Substantia nigra (tissue), 51 donors: ENCODE measurements at places on chromosomes 6 and 20.

DNA sequence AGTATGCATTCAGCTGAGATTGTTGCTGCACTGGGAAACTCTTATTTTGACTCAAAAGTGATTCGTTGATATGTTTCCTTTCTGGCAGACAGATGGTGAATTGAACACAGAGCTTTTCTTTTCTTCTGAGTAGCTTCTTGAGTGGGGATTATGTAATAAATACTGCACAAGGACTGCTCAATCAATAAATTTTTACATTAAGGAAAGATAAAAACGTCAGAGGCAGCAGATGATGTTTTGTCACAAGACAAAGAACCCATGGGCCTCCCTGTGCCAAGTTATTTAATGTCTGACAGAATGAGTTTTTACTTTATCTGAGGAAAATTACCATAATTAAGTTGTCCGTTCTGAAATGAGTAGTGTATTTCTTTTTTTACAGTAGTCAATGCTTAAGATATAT is 460.3 kb downstream of the UTRN start:
- no peak for DNase-seq

DNA sequence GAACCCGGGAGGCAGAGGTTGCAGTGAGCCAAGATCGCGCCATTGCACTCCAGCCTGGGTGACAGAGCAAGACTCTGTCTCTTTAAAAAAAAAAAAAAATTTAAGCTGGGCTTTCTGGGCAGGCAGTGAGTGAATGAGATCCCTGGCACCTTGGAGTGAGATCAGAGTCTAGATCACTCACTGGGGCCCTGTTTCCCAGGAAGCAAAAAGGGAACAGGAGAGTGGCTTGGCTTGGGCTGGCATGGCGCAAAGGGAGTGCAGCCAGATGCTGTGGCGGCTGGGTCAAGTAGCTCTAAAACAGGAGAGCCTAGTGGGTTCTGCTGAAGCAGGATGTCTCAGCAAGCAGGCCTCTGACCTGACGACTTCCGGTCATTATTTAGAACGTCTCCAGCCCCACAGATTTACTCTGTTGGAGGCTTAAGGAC is 10.4 kb downstream of the PLCG1 start:
- no peak for DNase-seq

GRCh38 chr20:51469578-51470498 is 72.7 kb downstream of the NFATC2 start:
- no peak for DNase-seq

- DNase-seq: no peak
Measured at GRCh38 chr6:116050737-116051136, 10.0 kb downstream of the FRK start.
